Kidney (tissue), 22 donors: ENCODE measurements at places on chromosomes 2 and 18. TPM values are rescaled to one million over a fixed set of nuclear protein-coding genes. Genes with fewer than 3 reads are reported as not detected.

The CTIF gene
- polyA plus RNA-seq = 41.9 TPM

The PGAP1 gene
- polyA plus RNA-seq = 1.9 TPM

The CXCR1 gene
- not detected for polyA plus RNA-seq

The TMEM247 gene
- polyA plus RNA-seq = not detected

The SEPTIN2 gene
- polyA plus RNA-seq = 187 TPM

The DTNA gene
- 6.2 TPM for polyA plus RNA-seq

The ZNF396 gene
- 4.7 TPM for polyA plus RNA-seq

The TOGARAM2 gene
- polyA plus RNA-seq = 1.4 TPM

The CXCR2 gene
- not detected for polyA plus RNA-seq

The HAT1 gene
- 35.2 TPM for polyA plus RNA-seq

The ERBB4 gene
- polyA plus RNA-seq = 3.9 TPM

The ZDBF2 gene
- 0.90 TPM for polyA plus RNA-seq

The TDRD15 gene
- polyA plus RNA-seq = not detected

The SEH1L gene
- 15.8 TPM for polyA plus RNA-seq

The UGT1A5 gene
- not detected for polyA plus RNA-seq

The C2orf80 gene
- not detected for polyA plus RNA-seq

The INHBB gene
- polyA plus RNA-seq = 0.49 TPM

The CHRNG gene
- polyA plus RNA-seq = not detected

The SKA1 gene
- not detected for polyA plus RNA-seq

The MC4R gene
- not detected for polyA plus RNA-seq

GRCh38 chr2:233764264-233764663, 4.2 kb downstream of the UGT1A1 start:
- DNase-seq = no peak

- DNase-seq = no peak
Measured at GRCh38 chr2:131042148-131042775, 51.0 kb downstream of the FAM168B start.

GRCh38 chr2:190837952-190838361, 42.7 kb upstream of the GLS start:
- no peak for DNase-seq

GRCh38 chr18:31225668-31226067, 63.0 kb upstream of the DSC1 start:
- DNase-seq = peak; percentile 79

DNA sequence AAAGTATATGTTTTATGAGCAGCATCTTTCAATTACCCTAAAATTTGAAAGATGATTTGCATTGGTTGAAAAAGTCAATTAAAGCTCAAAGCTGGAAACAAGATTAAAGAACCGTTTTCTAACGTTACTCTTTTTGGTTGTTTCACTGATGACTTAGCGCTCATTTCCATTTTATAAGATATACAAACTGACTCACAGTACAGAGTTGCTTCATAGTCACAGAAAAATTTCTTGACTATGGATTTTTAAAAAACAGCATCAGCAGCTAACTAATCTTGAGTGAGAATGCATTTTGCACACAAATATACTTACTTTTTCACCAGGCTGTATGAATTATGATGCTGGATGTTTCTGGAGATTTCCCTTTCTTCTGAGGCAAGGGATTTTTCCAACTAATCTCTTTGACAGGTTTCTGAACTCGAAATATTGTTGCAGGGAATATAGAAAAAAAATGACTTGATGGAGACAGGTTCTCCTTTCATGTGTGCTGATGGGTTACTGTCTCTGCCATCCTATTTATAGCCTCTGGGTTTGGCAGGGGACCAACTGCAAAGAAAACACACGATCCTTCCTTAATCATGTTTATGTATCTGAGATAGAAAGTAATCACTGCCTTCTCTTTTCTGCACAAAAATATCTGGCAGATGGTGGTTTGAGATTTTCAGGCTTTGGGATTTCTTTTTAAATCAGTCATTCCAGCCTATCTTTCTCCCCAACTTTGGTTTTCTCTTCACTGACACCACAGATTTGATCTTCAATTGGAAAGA, 129.4 kb upstream of the DAPL1 start:
- no peak for DNase-seq

DNA sequence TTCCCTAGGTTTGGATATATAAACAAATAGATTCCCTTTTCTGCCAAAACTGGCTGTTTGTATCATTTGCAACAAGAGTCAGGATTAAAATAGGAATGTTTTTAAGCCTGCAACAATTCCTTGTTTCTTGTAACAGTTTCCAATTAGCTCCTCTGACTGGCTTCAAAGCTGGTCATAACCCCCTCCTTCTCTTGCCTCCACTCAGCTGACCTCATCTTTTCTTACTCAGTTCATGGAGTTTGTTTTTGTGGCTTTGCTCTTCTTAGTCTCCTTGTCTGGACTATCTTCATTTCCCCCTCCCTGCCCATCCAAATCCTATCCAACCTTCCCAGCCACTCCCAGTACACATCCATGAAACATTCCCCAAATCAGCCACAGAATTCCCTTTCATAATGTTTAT, 14.3 kb upstream of the RAPH1 start:
- DNase-seq = no peak

- no peak for DNase-seq
Measured at GRCh38 chr2:236295481-236295880, 31.3 kb upstream of the ASB18 start.

- DNase-seq = no peak
Measured at GRCh38 chr2:188527141-188527540, 235.5 kb downstream of the GULP1 start.

GRCh38 chr2:53424902-53425301, 342.7 kb upstream of the CHAC2 start:
- no peak for DNase-seq

DNA sequence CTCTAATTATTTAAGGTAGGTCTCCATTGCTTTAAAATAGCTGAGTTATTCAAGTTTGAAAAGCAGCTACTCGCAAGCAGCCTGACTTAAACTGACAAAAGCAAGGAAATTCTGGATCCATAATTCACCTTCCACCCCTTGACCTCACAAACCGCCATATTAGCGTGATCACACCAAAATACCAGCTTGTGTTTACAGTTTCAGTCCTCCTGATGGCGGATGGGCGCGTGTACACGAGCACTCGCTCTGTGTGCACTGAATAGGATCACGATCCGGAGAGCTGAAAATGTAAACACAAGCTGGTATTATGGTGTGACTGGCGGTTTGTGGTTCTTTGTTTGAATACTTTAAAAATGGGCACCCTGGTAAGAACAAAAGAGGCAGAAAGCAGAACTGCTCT, 42.4 kb upstream of the PSMD14 start:
- no peak for DNase-seq

GRCh38 chr2:215425021-215425782, 10.7 kb downstream of the FN1 start:
- no peak for DNase-seq

- no peak for DNase-seq
Measured at GRCh38 chr18:42872838-42873237, 242.6 kb downstream of the RIT2 start.

- DNase-seq = no peak
Measured at GRCh38 chr2:224146356-224147160, 107.5 kb upstream of the SERPINE2 start.

- DNase-seq = no peak
Measured at GRCh38 chr2:85650456-85650855, 17.5 kb downstream of the SFTPB start.

DNA sequence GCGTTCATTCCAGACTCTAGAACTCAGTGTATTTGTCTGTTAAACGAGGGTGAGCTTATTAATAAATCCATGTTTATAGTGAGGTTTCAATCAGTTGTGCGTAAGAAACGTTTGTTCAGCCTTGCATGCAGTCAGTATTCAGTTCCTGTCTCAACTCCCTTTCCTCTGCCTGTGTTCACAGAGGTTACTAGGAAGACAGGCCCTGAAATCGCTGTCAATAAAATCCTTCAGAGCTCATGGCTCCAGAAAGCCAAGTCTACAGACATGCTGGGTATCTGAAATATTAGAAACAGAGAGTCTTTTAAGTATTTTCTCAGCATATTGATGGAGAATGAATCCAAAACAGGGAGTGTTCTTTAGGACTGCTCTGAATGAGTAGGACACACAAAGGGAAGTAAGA, 75.4 kb downstream of the KLF7 start:
- no peak for DNase-seq

GRCh38 chr18:79755496-79756142, 42.1 kb upstream of the KCNG2 start:
- DNase-seq = no peak

- peak; percentile 92 for DNase-seq
Measured at GRCh38 chr2:20635675-20636584, 15.0 kb downstream of the HS1BP3 start.

- no peak for DNase-seq
Measured at GRCh38 chr2:51919395-51919794, 887.5 kb upstream of the NRXN1 start.

DNA sequence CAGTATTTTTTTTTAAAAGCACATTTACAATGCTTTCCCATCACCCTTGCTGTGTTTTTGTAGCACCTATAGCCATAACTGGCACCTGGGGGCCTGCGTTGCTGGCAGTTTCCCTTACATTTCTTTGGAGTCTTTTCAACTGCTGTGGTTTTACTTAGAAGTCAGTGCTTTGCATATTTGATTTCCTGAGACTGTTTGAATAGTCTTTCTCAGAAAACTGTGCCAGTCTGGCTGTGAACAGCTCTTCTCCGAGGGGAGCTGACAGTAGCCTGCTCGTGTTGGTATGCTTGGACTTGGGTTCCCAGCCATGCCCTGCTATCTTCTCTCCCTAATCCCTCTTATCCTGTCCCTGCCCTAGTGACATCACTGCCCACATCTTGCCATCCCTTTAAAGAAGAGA, 81.5 kb downstream of the DPP4 start:
- no peak for DNase-seq

DNA sequence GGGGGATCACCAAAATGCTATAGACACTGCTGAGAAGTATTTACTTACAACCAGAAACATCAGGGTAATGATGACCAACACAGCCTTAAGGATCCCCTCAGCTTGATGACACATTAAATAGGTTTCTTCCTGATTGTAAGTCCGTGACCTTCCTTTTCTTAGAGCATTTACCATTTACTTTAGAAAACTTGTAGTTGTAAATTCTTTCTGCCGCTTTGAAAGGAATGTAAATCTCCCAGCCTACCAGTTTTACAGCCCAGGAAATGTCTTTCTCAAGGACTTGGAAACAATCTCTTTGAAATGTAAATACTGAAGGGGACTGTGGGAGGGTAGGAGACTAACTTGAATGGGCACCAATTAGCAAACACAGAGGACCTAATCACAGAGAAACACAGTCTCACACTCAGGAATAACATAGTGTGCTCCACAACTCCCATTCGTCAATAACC, 278.6 kb downstream of the DSC3 start:
- DNase-seq = peak; percentile 82

GRCh38 chr18:28003451-28003850, 173.5 kb downstream of the CDH2 start:
- DNase-seq = no peak

DNA sequence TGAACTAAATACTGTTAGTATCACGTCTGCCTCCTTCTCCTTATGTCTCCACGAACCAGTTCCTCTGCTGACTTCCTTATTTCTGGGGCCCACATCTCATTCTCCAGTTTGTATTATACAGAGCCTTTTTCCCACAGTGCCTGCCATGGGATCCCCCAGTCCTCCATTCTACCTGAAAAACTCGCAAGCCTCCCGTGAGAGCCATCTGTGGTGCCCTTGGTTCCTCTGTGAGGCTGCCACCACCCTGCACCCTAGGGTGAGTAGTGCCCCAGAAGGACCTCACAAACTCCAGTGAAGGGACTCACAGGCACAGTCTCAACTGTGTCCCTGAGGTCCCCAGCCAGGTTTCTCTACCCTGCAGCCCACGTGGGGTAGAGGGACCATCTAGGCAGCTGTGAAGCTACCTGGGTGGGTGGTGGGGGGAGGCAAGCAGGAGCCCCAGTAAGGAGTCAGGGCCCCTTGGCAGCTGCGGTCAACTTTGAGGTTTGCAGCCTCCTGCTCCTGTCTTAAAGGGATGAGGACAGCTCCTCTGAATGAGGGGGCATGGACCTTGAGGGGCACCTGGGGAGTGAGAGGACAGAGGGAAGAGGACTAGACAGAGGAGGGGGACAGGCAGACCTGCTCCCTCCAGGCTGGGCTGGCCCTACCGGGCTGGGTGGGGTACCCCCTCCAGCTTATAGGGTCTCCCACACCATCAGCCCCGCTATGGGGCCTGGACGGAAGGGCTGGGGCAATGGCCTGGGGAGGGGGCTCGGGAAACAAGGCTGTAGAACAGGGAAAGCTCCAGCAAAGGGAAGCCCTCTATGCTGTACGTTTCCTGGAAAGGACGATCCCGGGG, 1.0 kb downstream of the PSTPIP2 start:
- no peak for DNase-seq

DNA sequence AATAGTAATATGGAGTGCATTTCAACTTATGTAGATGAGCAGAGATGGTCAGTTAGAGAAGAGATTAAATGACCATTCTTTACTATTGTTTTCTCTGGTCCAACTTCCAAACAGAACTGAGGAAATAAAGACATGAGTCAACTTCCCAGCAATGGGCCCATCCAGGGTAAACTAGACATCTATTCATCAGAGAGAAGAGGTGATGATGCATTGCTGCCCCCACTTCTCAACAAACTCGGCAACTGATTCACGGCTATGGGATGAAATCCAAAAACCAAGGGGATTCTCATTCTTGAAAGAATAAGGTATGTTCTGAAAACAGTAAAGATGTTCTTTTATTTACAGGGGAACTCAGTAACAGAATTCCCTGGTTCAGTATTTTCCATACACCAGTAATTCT, 190.7 kb downstream of the RDH14 start:
- no peak for DNase-seq

- DNase-seq = peak; percentile 23
Measured at GRCh38 chr2:73291461-73292315, 1.7 kb downstream of the EGR4 start.
